ENCODE measurements at places on chromosomes 5 and 9.

DNA sequence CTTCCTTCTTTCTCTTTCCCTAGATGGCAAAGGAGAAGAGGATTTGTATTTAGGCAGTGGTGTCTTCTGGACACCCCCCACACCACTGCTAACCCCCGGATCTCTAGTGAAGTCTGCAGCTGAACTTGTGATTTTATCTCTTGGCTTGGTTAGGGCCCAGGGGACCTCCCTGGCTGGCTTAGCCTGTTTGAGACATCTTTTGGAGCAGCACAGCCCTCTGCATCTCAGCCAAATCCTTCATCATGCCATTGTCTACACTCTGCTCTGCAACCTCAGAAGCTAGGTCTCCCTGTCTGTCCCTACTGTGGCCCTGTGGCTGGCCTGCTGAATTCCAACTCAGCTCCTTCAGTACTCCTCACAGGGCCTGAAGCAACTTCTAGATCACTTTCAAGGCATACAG lies 81.7 kb downstream of the MUSK start:
- no peak for DNase-seq

GRCh38 chr5:116514421-116514970 lies 60.1 kb downstream of the SEMA6A start:
- DNase-seq: no peak

DNA sequence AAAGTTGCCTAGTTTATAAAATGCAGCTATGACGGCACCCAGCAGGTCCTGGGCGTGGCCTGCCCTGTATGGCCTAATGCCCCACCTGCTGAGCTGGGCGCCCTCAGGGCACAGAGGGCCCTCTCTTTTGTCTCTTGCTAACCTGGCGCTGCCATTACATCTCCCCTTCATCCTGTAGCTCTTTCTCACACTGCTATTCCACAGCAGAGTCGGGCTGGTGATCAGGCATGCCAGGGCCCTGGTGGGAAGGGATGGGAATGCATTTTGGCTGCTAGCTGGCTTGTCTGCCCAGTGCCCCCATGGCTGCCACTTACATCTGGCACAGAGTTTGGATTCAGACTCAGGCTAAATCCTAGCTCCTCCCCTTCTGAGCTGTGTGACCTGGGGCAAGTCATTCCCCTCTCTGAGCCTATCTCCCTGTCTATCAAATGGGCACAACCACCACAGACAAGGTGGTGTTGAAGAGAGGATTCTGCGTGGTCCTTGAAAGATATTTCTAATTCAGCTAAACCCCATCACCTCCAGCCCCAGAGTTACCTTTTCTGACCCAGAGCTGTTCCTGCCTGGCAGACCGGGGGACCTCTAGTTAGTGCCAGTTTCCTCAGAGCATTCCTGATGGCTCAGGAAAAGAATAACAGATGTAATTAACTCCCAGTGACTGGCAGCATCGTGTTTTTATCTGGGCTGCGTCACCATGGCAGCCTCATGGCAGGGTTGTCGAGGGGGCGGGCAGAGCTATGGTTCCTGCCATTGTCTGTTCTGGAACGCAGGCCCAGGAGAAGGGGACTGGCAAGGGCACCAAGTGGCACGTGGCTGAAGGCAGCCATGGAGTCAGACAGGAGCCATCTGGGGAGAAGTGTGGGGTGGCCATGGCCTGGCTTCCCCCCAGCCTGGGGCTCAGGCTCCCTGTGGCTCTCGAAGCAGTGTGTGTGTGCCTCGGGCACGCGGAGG lies 6.3 kb downstream of the PRR7 start:
- DNase-seq: no peak

DNA sequence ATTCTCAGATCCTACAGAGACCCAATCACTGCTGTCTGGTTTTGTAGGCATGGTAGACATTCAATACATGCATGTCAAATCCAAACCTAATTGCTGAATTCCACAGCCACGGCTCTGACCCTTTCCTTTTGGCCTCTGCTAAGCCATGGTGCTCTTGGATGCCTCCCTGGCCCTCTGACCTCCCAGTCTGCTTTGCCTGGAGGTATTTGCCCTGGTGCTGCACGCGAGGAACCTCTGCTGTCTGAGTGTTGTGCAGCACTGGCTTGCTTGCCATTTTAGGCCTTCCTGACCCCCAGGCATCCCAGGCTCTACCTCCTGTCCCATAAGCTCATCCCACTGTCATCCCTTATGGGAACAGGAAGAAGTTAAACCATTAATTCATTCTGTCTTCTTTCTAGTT lies 60.9 kb downstream of the DOCK2 start:
- no peak for DNase-seq

DNA sequence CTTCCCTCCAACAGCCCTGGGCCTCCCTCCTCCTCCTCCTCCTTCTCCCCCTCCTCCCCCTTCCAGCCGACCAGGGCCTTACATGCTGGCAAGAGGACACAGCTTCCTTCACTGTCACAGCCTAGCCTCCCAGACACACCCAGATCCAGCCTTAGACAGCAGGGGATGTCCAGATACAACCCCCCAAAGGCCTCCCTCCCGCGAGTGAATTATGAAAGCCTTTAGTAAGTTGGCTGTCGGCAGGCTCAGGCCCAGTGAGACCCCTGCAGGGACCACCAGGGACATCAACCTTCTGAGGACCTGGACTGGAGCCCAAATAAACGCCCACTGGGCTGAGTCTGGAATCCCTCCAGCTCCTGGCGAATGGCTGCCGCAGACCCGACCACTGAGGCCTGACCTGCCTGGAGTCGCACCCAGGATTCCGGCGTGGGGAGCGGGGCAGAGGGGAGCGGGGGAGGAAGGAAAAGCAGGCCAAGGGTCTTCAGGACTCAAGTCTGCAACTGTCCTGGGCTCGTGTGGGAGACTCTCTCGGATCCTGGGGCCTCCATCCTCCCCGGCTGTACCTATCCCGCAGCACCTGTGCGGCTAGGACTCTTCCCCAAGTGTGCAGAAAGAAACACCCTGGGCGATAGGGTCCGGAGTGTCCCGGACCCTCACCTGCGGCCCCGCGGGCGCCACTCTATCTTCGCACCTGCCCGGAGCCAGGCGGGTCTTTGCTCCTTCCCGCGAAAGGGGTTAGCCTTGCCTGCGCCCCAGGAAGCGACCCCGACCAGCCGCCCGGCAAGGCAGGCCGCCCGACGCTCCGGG lies 705 bp downstream of the SEPTIN8 start:
- no peak for DNase-seq

- no peak for DNase-seq
Observed at GRCh38 chr5:116702776-116703175, 128.2 kb upstream of the SEMA6A start.

DNA sequence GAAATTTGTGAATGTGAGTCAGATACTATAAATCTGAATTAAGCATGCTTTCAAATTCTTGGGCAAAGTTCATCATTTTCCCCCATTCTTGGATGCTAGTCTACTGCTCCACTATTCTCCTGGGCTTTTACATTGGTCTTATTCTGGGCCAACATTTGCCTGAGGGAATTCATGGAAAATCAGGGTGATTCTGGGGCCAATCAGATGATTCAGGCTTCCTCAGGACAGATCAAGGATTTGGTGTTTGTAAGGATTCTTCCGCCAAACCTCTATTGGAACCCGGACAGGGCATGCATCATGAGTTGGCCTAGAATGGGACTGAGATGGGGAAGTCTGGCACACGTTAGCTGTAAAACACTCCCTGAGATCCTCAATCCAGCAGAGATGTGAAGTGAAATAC lies 113.8 kb downstream of the MEF2C start:
- DNase-seq: no peak

DNA sequence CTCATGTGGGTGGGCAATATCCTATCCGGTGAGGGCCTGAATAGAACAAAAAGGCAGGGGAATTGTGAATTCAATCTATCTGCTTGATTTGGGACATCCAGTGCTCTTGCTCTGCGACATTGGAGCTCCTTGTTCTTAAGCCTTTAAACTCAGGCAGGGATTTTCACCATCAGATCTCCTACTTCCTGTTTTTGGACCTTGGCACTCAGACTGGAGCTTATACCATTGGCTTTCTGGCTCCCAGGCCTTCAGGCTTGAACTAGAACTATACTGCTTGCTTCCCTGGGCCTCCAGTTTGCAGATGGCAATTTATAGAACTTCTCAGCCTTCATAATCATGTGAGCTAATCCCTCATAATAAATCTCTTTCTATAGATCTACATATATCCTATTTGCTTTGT lies 134.3 kb upstream of the CLINT1 start:
- DNase-seq: no peak

DNA sequence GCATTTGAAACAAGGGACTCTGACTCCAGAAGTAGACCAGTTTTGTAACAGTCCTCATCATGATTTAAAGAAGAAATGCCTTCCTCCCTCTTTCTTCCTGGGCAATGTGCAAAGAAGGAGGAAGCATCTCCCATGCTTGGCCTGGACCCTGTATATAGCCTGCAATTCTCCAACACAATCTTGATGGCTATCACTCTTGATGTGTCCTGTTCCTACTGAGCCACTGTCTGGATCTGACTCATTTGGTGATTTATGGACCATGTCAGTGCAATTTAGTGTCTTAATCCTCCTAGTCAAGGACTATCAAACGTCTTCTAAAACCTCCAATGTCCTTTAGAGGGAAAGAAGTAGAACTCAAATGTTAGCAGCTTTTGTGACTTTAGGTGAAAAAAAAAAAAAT lies 697.3 kb downstream of the TLR4 start:
- no peak for DNase-seq

DNA sequence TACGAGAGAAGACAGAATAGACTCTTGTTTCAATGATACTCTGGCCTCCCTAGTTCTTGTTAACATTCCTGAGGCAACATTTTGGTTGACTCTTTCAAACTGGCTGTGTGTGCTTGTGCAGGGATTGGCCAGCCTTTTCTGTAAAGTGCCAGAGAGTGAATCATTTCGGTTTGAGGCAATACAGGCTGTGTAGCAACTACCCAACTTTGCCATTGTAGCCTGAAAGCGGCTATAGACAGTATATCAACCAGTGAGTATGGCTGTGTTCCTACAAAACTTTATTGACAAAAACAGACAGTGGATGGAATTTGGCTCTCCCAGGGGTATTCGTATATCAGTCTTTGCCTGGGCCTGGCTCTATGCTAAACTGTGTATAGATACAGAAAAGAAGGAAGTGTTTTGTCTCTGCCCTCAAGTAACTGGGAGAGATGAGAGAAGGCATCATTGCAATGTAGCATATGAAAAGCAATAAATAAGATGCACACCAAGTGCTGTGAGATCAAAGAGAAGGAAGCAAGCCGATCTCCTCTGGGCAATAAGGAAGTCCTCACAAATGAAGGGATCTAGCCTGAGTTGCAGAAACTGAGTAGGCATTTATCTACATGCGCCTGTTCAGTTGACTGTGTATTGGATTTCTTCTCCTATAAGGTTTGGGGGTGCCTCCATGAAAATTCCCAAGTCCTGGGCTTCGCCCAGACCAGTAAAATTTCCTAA lies 568.0 kb upstream of the KLF4 start:
- DNase-seq: no peak

DNA sequence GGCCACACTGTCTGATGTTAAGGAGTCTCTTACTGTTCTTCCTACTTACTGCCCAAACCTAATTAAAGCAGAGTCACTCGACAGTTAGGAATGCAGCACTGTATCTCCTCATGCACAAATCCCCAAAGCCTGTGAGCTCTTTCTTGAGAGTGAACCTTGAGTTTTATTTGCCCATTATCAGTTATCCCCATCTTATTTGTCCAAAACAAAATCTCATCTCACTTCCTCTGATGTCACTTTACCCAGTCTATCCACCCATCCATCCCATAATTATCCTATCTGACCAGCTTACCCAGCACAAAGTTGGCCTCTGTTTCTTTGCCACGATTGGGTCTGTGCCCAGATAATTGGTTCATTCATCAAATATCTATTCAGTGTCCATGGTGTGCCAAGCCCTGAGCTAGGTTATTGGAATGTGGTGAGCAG lies 250.8 kb downstream of the SLIT3 start:
- no peak for DNase-seq

- no peak for DNase-seq
Observed at GRCh38 chr5:57700484-57700883, 217.9 kb upstream of the ACTBL2 start.

DNA sequence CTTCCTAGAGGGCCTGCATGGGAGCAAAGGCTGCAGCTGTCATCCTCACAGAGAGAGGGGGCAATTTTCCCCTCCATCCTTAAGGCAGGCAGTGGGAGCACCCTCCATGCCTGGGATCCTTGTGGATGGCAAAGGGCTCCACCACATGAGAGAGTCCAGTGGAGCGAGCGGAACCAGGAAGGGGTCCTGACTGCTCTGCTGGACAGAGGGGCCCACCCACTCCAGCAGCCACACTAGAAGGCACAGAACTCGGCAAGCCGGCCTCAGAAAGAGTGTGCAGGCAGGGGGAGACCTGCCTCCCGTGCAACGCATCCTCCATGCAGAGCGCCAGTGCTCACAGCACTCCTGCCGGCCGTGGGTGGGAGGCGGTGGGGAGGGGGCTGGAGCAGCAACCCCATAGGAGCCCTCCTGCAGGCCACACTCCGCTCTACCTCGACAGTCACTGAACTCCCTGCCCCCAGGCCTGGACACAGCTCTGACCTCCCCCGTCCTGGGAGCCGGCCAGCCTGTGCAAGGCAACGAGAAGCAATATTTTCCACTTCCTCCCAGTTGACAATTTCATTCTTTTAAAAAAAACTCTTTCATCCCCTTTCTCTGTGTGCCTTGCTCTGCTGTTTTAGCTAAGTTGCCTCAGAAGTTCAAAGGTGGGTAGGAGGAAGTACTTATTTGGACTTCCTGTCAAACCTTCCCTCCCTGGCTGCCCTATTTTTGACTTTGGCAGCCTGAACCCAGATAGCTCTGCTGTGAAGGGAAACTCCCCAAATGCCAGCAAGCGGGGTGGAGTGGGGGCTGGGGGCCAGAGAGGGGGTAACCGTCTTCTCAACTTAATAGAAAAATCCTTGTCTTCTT lies 5.3 kb upstream of the LCP2 start:
- no peak for DNase-seq

GRCh38 chr5:160537940-160538339 lies 116.3 kb downstream of the PTTG1 start:
- DNase-seq: no peak

DNA sequence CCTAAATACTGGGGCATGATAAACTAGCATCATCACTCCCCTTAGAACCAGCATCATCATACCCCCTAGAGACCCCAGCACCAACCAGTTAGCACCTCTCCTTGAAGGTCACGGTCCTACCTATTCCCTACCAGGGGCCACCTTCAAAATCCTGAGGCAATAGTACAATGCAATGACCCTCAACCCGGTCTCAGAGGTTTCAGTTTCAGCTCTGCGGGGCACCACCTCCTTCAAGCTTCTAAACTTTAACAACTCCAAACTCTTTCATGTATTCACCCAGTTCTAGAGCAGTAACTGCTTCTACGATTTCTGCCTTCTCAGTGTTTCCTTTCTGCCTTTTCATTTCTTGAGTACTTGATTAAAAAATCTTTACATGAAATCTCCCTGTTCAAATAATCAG lies 130.1 kb upstream of the EPB41L4A start:
- no peak for DNase-seq

- no peak for DNase-seq
Observed at GRCh38 chr5:96297867-96298266, 135.2 kb downstream of the PCSK1 start.

GRCh38 chr5:64834611-64835010 lies 65.9 kb downstream of the CWC27 start:
- no peak for DNase-seq

GRCh38 chr9:97936998-97937397 lies 974 bp downstream of the HEMGN start:
- no peak for DNase-seq
